ENCODE measurements at places on chromosomes 2 and 18. TPM values are rescaled to one million over a fixed set of nuclear protein-coding genes. Genes with fewer than 3 reads are reported as not detected.

Gene GYPC
- 114 TPM for total RNA-seq

GRCh38 chr2:101550555-101550954, 75.6 kb upstream of the RFX8 start:
- DNase-seq: no peak

DNA sequence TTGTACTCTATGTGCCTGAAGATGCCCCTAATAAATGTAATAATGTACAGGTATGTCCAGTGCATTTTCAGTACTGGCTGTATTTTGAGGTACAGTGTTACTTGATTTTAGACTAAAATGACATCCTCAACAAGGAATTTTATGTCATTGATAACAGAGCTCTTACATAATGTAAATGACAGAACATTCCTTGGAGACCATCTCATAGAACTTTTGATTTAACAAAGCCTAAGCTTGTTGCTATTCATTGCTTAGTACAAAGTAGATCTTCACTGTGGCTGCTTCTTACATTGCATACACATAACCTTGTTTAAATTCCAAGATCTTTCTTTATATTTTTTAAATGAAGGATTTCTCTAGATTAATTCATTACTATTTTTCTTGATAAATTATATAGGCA, 24.1 kb downstream of the DYNC1I2 start:
- no peak for DNase-seq

DNA sequence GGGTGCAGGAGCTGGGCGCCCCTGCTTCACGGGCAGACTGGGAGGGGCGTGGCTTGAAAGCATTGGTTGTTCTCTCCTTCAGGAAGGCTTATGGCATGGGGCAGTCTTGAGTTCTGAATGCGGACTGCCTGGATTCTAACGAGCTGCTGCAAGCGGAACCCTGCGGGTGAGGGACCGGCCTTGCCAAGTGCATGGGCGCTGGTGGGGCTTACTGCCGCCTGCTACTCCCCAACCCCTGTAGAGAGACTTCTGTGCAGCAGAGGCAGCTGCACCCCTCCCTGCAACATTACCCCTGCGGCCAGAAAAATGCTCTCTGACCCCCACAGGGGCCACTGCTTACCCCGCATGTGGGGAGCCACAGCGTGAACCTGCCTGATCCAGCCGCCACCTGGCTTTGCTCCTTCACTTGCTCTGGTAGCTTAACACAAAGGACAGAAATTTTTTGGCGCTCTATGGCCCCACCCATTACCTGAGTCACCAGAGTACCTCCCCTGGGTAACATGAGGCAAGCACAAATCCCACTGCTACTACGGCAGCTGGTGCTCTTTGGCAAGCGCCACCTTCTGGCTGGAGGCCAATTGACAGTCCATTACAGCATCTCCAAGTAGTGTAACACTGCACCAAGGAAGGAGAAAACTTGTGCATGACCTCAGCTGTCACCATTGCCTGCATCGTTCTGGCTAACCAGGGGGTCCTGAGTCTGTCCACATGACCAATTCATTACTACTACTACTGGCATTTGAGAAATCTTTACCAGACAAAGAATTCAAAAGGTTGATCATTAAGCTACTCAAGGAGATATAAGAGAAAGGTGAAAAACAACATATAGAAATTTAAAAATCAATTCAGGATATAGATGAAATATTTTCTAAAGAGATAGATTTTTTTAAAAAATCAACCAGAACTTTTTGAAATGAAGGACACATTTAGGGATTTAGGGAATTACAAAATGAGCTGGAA, 35.4 kb downstream of the MYL12B start:
- peak; percentile 85 for DNase-seq

- DNase-seq: no peak
Observed at GRCh38 chr18:55997151-55997561, 409.2 kb upstream of the TCF4 start.
